AG04450 (cell line): ENCODE measurements at places on chromosomes 6 and 20. TPM values are rescaled to one million over a fixed set of nuclear protein-coding genes. Genes with fewer than 3 reads are reported as not detected.

DNA sequence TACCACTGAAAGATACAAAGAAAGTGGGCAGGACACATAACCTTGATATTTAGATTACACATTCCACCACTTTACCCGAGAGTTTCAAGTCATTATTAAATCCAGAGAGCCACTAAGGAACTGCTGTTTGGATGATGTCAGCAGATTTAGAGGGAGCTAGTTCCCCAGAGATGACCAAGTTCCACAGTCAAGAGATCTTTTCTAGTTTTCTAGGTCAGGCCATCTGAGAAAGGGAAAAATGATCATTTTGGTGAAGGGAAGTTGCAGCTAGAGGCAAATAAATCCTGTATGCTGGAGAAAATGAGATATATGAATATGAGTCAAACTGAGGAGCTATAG lies 147.8 kb downstream of the HS3ST5 start:
- no peak for DNase-seq

DNA sequence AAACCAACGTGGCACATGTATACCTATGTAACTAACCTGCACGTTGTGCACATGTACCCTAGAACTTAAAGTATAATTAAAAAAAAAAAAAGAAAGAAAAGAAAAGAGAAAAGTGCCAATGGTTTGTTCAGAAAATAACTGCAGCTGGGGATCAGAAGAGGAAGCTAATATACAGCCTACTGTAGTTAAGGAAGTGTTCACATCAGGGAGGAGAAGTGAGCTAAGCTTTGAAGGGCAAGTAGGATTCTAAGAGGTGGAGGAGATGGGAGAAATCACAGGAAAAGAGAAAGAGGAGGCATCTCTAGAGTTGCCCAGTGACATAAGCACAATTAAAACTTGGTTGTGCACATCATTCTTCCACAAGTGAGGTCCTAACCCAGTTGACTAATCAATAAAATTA lies 214.4 kb upstream of the DTNBP1 start:
- DNase-seq, result no peak

DNA sequence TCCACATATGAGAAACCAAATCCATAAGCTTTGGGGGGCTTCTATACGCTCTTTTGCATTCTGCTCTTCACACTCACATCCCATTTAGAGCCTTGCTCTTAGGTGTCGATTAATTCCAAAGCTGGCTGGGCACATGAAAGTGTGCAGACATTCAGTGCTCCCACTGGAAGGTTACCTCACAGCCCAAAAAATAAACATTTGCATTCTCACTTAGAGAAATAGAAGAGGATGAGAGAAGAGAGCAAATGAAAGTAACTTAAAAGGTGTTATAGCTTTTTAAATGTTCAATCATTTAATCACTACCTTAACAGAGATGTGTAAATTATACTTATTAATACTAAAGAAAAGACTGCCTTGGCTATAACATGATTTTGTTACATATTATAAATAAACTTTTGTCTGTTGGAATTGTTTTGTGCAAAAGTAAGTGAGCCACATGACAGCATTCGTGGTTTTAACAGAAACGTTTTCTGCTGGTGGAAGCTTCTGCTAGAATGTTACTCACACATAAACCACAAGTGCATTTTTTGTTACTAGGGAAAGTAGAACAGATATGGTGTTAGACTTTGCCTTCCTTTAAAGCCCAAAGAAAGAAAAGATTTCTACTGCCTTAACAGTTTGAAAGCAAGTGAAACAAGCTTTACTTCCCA lies 116.7 kb downstream of the SIM1 start:
- peak; percentile 33 for DNase-seq

GRCh38 chr6:145043926-145044500 lies 691.3 kb downstream of the EPM2A start:
- no peak for DNase-seq

GRCh38 chr20:62830821-62831220 lies 14.0 kb downstream of the COL9A3 start:
- DNase-seq, result no peak

DNA sequence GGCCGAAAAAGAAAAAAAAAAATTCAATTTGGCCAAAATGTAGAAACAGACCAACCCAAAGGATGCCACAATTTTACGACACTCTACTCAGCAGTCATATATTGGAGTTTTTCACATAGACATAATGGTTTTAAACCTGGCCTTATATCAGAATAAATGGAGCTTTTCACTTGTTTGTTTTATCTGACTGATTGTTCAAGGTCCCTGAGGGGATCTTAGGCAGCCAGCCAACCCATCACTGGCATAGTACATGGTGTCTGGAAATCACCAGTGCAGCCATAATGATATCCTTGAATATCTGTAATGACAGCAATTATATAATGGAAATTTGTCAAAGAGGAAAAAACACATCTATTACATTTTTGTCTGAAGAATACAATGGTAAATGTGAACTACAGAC lies 96.9 kb downstream of the PRSS35 start:
- DNase-seq, result no peak

DNA sequence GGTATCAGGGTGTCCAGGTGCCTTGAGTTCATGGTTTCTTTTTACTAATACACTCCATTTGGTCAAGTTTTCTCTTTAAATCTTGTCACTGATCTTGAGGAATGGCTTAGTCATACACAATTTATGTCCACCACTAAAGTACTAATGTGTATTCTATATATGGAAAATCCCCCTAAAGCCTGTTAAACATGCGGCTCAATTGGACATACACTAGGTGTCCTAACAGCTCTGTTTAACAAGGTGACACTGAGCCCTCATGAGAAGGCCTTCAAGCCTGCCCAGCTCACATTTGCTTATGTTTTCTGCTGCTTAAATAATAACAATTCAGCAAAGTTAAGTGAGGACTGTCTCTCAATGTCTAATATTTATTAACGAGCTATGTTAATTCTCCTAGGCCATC lies 31.5 kb downstream of the PDE7B start:
- no peak for DNase-seq

GRCh38 chr6:69026243-69026642 lies 391.2 kb downstream of the ADGRB3 start:
- no peak for DNase-seq

DNA sequence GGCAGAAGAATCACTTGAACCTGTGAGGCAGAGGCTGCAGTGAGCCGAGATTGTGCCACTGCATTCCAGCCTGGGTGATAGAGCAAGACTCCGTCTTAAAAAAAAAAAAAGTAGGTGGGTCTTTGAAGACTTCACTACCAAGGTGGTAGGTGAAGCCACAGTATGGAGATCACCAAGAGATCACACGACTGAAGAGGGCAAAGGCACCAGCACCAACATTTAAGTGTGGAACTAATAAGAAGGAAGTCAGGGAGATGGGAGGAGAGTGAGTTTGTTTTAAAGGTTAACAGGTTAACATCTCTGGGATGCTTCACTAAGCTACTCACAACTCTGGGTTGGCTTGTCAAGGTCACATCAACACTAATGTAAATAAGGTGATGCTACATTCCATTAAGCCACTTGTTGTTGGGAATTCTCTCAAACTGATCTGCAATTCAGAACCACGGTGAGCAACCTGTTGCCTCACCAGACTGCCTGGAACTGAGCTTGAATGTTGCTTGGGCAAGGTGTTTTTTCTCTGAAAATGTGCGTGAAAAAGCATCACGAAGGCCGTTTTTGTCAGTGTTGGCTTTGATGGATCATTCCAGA lies 48.7 kb downstream of the KCTD20 start:
- DNase-seq, result no peak

Gene SYNCRIP
- polyA plus RNA-seq, result 38.5 and 40.4 TPM in 2 replicates

Gene CCDC170
- 0.99 and 1.9 TPM in 2 replicates for polyA plus RNA-seq

Gene BHLHE23
- not detected in 2 replicates for polyA plus RNA-seq
